Ascending aorta (tissue), 2 donors: ENCODE measurements at places on chromosomes 13 and 19. TPM values are rescaled to one million over a fixed set of nuclear protein-coding genes. Genes with fewer than 3 reads are reported as not detected.

DNA sequence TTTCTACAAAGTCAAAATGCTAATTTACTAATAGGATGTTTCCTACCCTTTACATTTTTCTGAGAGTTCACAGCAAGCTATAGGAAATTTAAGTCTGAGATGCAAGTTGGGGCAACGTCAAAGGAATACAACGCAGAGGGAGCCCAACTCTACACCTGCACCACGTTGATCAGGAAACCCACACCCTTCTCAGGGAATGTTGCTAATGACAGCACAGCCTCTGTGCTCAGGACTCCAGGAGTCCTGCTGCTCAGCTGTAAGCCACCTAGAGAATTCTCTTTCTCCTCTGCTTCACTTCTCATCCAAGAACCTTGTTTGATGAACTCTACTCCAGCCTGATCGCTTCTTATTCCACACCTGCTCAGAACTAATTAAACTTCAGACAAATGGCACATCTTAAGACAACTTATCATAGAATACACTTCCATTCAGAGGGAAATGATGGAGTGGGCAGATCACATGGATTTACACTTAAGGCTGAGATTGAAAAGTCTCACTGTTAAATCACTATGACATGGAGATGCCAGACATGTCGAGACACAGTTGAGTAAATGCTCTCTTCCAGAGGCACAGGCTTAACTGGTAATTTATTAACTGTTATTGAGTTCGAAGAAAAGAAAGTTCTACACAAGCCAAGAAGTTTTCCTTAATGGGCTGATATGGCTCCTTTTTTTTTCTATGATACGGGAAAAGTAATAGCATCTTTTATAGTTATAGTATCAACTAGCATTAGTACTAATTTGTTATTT lies 811.6 kb upstream of the ARGLU1 start:
- no peak for DNase-seq
- no peaks in the 10 kb centered on the region for H3K4me1 ChIP-seq
- no peak overlapping the region for H3K4me3 ChIP-seq
- H3K27ac ChIP-seq: no peak overlapping the region
- H3K36me3 ChIP-seq: no peaks in the 10 kb centered on the region

- DNase-seq: no peak
- peaks cover 2% of the 10 kb centered on the region for H3K4me1 ChIP-seq
- H3K27me3 ChIP-seq: no peaks in the 10 kb centered on the region
- H3K4me3 ChIP-seq: no peak overlapping the region
- H3K36me3 ChIP-seq: no peaks in the 10 kb centered on the region
Observed at GRCh38 chr19:670609-671075, 5.5 kb upstream of the FSTL3 start.

DNA sequence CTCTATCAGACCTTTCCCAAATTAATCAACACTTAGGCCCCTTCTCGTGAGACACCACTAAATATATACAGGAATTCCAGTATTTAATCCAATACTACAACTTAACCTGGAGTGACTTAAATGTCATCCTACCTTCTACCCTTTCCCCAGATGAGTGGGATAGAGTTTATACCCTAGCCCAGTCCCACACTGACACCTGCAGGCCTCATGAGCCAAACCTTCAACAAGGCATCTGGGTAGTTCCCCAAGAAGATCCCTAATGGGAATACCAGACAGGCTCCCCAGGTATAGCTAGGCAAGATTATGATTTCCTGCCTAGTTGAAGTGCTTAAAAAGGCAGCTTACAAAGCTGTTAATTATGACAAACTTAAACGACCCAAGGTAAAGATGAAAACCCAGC lies 15.9 kb downstream of the ZNF83 start:
- peaks cover 35% of the 10 kb centered on the region for H3K36me3 ChIP-seq
- DNase-seq: no peak
- H3K4me3 ChIP-seq: no peak overlapping the region
- H3K4me1 ChIP-seq: no peaks in the 10 kb centered on the region

The FAM174C gene
- total RNA-seq: 156 TPM

- H3K27me3 ChIP-seq: no peaks in the 10 kb centered on the region
- no peaks in the 10 kb centered on the region for H3K36me3 ChIP-seq
- peak overlapping the region; percentile 87 for H3K27ac ChIP-seq
- peaks cover 11% of the 10 kb centered on the region for H3K4me1 ChIP-seq
Observed at GRCh38 chr19:1942078-1942933, 1.3 kb downstream of the CSNK1G2 start.

DNA sequence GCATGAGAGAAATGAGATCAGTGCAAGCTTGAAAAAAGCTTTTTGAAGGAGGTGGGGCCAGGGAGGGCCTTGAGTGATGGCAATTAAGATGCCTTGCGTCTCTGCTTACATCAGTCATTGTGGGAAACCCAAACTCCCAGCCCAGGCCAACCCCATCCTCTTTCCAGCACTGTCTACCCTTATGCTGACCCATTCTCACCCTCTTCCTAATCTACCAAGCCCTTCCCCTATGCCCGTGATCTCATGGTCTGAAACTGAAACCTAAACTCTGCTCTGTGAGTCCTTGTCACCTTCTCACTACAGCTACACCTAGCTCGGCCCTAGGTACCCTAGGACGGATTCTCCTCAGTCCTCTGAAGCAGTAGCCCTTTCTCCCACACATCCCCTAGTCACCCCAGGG lies 36.0 kb upstream of the SERP2 start:
- no peaks in the 10 kb centered on the region for H3K27me3 ChIP-seq
- no peak overlapping the region for H3K4me3 ChIP-seq
- H3K36me3 ChIP-seq: no peaks in the 10 kb centered on the region
- no peak overlapping the region for H3K27ac ChIP-seq

DNA sequence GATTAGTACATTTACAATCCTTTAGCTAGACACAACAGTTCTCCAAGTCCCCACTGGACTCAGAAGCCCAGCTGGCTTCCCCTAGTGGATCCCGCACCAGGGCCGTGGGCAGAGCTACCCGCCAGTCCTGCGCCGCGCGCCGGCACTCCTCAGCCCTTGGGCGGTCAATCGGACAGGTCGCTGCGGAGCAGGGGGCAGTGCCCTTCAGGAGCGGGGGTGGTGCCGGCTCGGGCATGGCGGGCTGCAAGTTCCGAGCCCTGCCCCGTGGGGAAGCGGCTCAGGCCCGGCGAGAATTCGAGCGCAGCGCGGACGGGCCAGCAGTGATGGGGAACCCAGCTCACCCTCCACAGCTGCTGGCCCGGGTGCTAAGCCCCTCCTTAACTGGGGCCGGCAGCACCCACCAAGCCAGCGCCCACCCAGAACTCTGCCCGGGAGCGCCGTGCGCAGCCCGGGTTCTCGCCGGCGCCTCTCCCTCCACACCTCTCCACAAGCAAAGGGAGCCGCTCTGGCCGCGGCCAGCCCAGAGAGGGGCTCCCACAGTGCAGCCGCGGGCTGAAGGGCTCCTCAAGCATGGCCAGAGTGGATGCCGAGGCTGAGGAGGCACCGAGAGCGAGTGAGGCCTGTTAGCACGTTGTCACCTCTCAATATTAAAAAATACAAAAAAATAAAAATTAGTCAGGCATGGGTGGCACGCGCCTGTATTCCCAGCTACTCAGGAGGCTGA lies 12.9 kb downstream of the EBPL start:
- no peaks in the 10 kb centered on the region for H3K36me3 ChIP-seq
- H3K27me3 ChIP-seq: no peaks in the 10 kb centered on the region
- H3K4me3 ChIP-seq: no peak overlapping the region
- no peak for DNase-seq
- H3K4me1 ChIP-seq: no peaks in the 10 kb centered on the region

- no peak for DNase-seq
- no peaks in the 10 kb centered on the region for H3K36me3 ChIP-seq
- no peaks in the 10 kb centered on the region for H3K27me3 ChIP-seq
- H3K4me1 ChIP-seq: no peaks in the 10 kb centered on the region
Observed at GRCh38 chr19:33194886-33195644, 935 bp downstream of the LRP3 start.

The C19orf81 gene
- not detected for total RNA-seq

DNA sequence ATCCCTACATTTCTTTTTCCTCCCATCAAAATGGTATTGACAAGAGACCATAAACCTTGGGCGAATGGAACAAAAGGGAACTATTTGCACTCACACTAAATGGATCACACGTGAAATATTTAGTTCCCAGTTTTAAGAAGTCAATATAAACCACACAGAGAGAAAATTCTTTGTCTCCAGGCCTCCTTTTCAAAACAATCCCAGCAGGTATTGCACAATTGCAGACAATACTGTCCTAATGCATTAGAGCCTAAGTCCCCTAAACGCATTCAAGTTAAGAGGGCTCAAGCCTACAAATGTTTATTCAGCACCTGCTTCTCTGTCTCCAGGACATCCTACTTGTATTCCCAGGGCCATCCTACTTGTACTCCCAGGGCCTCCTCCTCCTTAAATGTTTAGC lies 1.3 kb upstream of the B3GLCT start:
- no peak overlapping the region for H3K4me3 ChIP-seq
- no peaks in the 10 kb centered on the region for H3K27me3 ChIP-seq
- H3K27ac ChIP-seq: no peak overlapping the region
- peaks cover 15% of the 10 kb centered on the region for H3K4me1 ChIP-seq

GRCh38 chr19:15740785-15741184 lies 3.0 kb downstream of the OR10H3 start:
- no peaks in the 10 kb centered on the region for H3K4me1 ChIP-seq
- H3K4me3 ChIP-seq: no peak overlapping the region
- H3K27ac ChIP-seq: no peak overlapping the region
- H3K36me3 ChIP-seq: no peaks in the 10 kb centered on the region
- H3K27me3 ChIP-seq: no peaks in the 10 kb centered on the region

DNA sequence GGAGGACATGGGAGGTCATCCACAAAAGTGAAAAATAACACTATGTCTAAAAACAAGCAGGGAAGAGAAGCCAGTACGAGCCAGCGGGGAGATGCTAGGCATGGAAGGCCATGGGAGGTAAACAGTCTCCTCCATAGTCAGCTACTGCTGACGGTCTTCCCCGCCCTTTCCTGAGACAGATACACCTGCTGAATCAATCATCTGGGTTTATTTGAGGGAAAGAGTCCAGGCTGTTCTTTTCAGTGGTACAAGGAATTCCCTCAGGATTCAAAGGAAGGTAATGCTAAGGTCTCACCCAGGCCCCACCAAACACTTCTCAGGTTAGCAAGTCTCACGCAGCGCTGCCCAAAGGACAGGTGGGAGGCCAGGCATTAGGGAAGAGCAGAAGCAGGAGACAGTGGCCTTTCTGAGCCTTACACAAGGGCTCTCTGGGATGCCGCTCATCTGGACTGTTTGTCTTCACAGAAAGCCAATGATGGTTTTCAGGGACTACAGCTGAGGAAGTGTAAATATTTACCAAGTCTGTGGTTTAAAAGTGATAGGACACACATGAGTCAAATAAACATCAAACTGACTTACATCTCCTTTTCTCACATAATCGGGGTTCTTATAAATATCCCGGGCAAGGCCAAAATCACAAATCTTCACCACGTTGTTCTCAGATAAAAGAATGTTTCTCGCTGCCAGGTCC lies 173.9 kb downstream of the FLT1 start:
- H3K4me1 ChIP-seq: peaks cover 4% of the 10 kb centered on the region
- no peak overlapping the region for H3K4me3 ChIP-seq
- no peak overlapping the region for H3K27ac ChIP-seq
- H3K27me3 ChIP-seq: no peaks in the 10 kb centered on the region
- no peaks in the 10 kb centered on the region for H3K36me3 ChIP-seq

- H3K36me3 ChIP-seq: no peaks in the 10 kb centered on the region
- H3K4me3 ChIP-seq: no peak overlapping the region
- H3K27me3 ChIP-seq: no peaks in the 10 kb centered on the region
- DNase-seq: no peak
Observed at GRCh38 chr19:6352381-6353165, 8.8 kb upstream of the CLPP start.

DNA sequence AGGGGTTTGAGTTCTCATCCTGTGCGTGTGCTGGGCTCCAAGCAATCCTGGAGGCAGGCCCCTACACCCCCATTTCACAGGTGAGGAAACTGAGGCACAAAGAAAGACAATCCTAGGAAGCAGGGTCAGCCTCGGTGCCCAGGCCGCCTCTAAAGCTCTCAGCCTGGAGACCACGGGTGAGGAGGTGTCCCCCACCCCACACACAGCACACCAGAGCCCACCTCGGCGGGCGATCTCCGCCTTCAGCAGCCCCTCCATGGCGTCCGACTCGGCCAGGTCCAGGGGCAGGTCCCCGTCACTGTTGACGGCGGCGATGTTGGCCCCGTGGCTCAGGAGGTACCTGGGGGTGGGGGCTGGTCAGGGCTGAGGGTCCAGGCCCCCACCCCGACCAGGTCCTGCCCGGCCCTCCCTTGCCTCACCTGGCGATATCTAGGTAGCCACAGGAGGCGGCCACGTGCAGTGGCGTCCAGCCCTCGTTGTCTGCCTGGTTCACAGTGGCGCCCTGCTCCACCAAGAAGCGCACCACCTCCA lies 5.1 kb downstream of the PPP1R12C start:
- peaks cover 8% of the 10 kb centered on the region for H3K36me3 ChIP-seq
- H3K27ac ChIP-seq: peak overlapping the region; percentile 79
- no peak for DNase-seq

DNA sequence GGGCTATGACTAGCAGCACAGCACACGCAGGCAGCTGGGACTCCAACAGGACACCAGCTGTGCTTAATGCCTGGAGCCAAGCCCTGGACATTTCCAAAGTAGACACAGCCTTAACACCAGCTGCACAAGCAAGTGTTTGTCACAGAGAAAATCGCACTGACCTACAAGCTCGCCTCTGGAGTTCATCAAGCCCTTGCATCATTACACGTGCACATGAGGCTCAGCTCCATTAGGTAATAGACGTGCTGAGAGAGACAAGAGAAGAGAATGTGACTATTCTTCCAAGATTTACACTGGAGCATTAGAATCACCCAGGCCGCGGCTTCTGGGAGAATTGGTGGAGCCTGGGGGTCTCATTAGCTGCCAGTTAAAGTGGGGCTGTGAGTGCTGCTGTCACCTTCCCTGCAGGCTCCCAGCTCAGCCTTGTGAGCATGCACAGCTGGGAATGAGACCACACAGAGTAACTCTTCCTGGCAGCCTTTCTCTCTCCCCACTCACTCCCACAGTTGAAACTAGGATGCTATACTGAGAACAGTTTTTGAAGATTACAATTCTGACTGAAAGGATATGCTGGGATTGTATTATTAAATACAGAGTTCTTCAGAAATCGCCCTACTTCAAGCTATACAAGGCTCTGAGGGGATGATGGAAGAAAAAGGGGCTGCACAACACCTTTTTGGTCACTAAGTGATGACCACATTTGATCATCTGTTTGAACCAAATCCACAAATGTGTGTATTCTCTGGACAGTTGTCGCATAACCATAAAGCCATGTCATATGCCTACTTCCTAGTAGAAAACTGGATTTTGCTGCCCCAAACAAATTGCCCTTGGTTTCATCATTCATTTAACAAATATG lies 10.5 kb downstream of the STOML3 start:
- H3K27me3 ChIP-seq: no peaks in the 10 kb centered on the region
- no peaks in the 10 kb centered on the region for H3K36me3 ChIP-seq
- no peak overlapping the region for H3K27ac ChIP-seq
- H3K4me3 ChIP-seq: no peak overlapping the region
- no peaks in the 10 kb centered on the region for H3K4me1 ChIP-seq

The LGALS7 gene
- not detected for total RNA-seq

The ADGRE3 gene
- total RNA-seq: not detected

The MATK gene
- total RNA-seq: not detected

GRCh38 chr13:80552851-80553440 lies 212.0 kb upstream of the SPRY2 start:
- no peak for DNase-seq
- H3K4me3 ChIP-seq: no peak overlapping the region
- H3K36me3 ChIP-seq: no peaks in the 10 kb centered on the region

The USF2 gene
- 116 TPM for total RNA-seq
